ENCODE measurements at places on chromosomes 12 and 14. TPM values are rescaled to one million over a fixed set of nuclear protein-coding genes. Genes with fewer than 3 reads are reported as not detected.

The KCNA1 gene
- not detected for total RNA-seq

The ITGA7 gene
- 0.20 TPM for total RNA-seq

The KRT85 gene
- total RNA-seq: not detected

The P2RX7 gene
- total RNA-seq: 3.1 TPM

The CRIP1 gene
- 0.44 TPM for total RNA-seq

The MUCL1 gene
- not detected for total RNA-seq

The DBX2 gene
- total RNA-seq: not detected

The CD163L1 gene
- 10.2 TPM for total RNA-seq

All from lung microvascular endothelial cell (primary cell).